Activated CD4-positive, alpha-beta T cell treated with anti-CD3 and anti-CD28 coated beads for 24 hours (primary cell): ENCODE measurements at places on chromosomes 13 and 19.

- no peak for DNase-seq
Measured at GRCh38 chr13:74930402-74931165, 551.4 kb downstream of the TBC1D4 start.

DNA sequence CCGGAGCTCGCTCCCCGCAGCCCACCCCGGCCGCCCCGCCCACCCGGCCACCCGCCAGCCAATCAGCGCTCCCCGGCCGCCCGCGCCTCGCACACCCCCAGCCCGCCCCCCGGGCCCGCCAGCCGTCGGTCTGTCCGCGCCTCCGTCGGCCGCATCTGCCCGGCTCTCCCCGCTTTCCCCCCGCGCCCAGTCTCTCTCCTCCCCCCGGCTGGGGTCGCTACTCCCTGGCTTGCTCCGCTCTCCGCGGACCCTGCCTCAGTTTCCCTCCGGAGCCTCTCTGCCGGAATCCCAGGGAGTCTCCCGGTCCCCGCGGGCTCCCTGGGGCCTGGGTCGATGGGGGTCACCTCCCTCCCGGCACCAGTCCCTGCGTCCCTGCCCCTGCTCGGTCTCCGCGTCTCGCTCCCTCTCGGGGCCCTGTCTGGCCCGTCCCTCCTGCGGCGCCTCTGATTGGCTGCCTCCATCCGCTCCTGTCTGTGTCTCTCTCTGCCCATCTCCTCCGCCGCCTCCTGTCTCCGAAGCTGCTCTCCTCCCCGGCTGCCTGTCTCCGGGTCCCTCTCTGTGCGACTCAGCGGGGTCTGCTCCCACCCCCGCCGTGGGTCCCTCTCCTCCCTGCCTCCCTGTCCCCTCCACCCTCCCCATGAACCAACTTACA is 484 bp downstream of the IL11 start:
- DNase-seq, result peak; percentile 33

GRCh38 chr19:31013384-31014020 is 335.7 kb downstream of the TSHZ3 start:
- DNase-seq, result no peak

- DNase-seq, result no peak
Measured at GRCh38 chr13:100662468-100663211, 12.0 kb downstream of the TMTC4 start.

- DNase-seq, result no peak
Measured at GRCh38 chr19:49799798-49800376, 13.2 kb downstream of the FUZ start.

GRCh38 chr19:46992699-46993535 is 26.7 kb upstream of the NPAS1 start:
- DNase-seq, result no peak

DNA sequence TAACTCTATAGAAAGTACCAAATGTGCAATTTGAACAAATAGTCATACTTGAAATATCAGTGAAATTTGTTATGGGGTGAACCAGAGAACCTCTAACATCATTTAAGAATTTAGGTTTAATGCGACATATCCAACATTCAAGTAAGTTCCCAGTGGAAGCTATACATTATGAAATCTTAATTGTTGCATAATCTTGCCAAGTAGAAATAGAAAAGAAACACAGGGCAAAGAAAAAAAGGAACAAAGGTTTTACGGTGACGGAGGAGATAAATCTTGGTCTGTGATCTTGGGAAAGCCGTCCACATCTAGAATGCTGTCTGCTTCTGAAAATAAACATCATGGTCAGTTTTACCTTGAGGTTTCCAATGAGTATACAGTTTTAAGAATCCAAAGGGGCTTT is 445.7 kb downstream of the RFC3 start:
- no peak for DNase-seq

GRCh38 chr19:35179830-35180229 is 25.3 kb downstream of the FXYD5 start:
- DNase-seq, result no peak

GRCh38 chr13:112053744-112054615 is 13.0 kb upstream of the SOX1 start:
- no peak for DNase-seq

- no peak for DNase-seq
Measured at GRCh38 chr13:111363591-111363990, 43.1 kb downstream of the TEX29 start.

- DNase-seq, result no peak
Measured at GRCh38 chr13:31334994-31335557, 135.3 kb downstream of the B3GLCT start.

DNA sequence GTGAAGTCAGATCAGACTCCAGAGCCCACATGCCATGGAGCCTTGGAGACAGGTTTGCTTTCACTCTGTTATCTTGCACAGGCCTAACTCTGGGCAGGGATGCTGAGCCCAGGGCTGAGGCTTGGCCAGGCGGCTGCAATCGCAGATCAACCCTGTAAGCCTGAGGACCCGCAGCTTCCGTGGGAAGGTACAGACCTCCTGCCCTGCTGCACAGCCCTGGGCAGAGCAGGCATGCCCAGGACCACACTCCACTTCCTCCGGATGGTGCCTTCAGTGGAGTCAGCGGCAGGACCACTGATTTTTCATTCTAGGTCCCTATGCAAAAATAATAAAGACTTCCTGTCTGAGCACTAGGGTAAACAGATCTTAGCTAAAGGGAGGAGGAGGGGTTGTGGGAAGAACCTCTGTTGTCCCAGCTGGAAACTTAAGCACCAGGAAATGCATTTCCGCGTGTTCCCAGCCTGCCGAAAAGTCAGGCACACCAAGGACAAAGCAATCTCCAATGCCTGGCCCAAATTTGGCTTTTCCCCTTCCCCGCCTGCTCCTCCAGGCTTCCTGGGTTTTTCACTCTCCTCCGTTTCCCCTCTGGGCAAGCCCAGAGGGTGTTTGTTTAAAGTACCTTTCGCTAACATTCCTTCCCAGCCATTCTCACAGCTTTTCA is 87.3 kb downstream of the KCTD15 start:
- DNase-seq, result no peak

DNA sequence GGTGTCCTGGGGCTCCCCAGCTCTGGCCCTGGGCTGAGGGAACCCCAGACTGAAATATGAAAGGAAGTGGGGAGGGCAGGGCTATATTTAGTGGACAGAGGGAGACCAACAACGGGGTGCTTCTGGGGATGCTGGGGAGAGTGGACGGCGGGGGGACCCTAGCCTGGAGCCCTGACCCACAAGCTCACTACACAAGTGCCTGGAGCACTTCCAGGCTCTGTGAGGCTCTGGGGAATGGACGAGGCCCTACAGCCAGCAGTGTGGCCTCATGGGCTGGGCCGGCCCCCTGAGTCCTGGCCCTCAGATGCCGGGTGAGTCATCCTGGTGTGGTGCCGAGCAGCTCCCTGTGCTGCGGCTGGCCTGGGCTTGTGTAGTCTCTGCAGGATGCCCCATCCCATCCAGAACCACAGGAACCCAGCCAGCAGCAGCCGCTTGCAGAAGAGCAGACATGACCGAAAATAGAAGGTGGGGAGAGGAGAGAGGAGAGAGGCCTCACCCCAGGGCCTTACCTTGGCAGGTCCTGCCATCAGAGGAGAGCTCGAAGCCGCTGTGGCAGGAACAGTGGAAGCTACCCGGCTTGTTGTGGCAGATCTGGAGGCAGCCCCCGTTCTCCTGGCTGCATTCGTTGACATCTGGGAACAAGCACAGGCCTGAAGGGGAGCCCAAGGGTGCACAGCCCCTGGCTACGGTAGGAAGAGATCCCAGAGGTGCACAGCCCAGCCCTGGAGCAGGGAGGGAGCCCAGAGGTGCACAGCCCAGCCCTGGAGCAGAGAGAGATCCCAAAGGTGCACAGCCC is 26.1 kb downstream of the GAS6 start:
- no peak for DNase-seq

DNA sequence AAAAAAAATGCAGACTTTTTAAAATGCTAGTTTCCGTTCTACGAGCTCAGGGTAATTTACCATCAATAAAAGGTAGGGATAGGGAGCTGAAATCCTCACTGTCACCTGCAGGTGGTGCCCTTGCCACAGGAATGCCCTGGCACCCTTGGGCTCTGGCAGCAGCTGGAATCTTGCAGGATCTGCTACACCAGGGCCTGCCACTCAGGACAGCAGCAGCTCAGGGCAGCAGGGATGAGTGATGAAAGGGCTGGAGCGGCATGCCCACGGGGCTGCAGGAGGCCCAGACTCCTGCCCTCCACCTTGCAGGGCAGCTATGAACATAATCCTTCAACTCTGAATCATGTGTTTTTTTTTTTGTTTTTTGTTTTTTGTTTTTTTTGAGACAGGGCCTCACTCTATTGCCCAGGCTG is 54.0 kb downstream of the GNG7 start:
- DNase-seq, result peak; percentile 64

- DNase-seq, result no peak
Measured at GRCh38 chr13:98273824-98274742, 97.0 kb upstream of the RNF113B start.

DNA sequence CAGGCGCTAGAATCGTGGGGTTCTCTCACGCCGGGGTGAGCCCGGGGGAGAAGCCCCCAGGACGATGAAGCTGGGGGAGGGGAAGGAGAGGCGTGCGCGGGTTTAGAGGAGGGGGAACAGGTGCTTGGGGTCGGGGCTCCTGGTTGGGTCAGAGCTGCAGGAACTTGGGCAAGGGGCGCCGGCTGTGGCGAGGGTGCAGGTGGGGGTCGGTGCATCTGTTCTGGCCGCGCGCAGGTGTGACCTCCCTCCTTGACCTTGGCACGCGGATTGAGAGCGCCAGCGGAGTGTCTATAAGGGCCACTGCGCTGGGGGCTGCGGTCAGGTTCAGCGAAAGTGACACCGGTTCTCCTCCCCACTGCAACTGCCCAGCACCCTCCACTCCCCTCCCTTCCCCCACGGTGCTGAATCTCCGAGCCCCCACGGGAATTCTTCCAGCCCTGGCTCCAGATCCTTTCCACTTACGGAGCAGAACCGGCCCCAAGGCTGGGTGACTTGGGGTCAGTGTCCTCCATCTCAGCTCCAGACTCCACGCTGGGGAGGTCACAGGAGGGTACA is 618 bp downstream of the TMEM38A start:
- no peak for DNase-seq

GRCh38 chr13:42354241-42355091 is 82.5 kb downstream of the AKAP11 start:
- no peak for DNase-seq

- DNase-seq, result no peak
Measured at GRCh38 chr19:558770-559439, 13.5 kb upstream of the BSG start.

- DNase-seq, result no peak
Measured at GRCh38 chr13:57546942-57547341, 84.6 kb upstream of the PCDH17 start.

GRCh38 chr19:15379999-15380647 is 536 bp upstream of the AKAP8 start:
- no peak for DNase-seq

DNA sequence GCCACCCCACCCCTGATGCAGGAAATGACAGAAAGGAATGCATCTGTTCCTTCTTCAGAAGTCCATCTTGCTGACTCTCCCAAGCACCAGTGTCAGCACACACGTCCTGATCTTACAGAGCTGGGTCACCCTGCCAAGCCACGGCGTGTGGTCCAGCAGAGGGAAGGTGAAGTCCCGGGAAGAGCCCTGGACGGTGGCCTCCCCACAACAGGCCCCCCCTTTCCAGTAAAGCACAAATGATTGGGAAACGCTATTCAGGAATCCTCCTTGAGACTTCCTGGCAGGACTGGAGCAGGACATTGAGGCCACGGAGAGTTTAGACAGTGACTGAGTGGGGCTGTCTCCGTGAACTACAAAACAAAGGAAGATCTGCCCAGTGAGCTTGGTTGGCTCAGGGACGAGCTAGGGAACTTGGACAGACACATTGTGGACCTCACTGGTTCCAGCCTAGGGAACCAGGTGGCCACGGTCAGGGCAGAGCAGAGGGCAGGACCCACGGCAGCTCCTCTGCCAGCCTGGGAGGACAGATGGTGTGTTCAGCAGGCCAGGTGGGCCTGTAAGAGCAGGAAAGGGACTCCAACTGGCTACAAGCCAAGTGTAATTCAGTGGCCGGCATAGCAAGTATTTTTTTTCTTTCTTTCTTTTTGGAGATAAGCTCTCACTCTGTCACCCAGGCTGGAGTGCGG is 41.7 kb downstream of the ELL start:
- no peak for DNase-seq

DNA sequence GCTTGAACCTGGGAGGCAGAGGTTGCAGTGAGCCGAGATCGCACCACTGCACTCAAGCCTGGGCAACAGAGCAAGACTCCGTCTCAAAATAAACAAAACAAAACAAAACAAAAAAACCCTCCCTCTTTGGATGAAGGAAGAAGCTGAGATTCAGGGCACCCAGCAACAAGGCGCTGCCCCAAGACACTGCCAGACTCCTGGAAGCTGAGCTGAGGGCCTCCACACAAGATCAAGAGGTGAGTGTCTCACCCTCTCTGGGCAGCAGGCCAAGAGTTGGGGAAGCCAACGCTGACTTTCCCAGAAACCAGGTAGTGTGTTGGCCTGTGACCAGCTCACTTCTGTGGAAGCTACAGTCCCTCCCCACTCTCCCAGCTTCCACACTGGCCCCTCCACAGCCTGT is 3.7 kb upstream of the TYROBP start:
- DNase-seq, result no peak

DNA sequence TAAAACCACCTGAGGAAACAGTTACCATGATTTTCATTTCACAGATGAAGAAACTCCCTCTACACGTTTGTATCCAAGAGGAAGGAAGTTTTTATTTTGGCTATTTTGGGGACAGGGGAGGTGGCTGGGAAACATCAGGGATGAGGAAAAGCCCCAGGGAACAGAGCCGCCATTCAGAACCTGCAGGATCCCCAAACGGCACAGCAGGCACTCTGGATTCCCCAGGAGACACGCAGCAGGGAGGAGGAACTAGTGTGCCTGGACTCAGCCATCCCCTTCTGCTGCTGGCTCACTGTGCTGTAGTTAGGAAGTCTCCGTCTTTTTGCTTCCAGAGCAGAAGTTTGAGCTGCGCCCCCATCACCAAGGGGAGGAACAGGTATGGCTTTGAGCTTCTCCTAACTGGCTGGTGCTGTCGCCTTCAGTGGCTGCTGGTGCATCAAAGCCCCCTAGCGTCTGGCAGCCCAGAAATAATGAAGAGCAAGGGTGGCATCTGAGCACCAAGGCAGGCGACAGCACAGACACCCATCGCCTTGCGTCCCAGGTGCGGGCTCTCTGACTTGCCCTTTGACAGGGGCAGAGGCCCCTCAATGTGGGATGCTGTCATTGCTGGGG is 4.2 kb downstream of the NAPA start:
- DNase-seq, result no peak

- DNase-seq, result peak; percentile 23
Measured at GRCh38 chr13:32426191-32426989, 1.5 kb downstream of the N4BP2L1 start.
